Myocyte (in vitro differentiated cells): ENCODE measurements at places on chromosomes 4 and X. TPM values are rescaled to one million over a fixed set of nuclear protein-coding genes. Genes with fewer than 3 reads are reported as not detected.
A peak's percentile ranks its signal among the peaks of the same experiment; 100 is the strongest.

Gene COL25A1
- 25.0 and 85.7 TPM in 2 replicates for total RNA-seq

Gene CENPC
- 11.1 and 12.2 TPM in 2 replicates for total RNA-seq

Gene CEP135
- 3.7 and 4.8 TPM in 2 replicates for total RNA-seq

Gene GPC3
- not detected in 2 replicates for total RNA-seq

Gene TMEM150C
- 0.05 and 1.5 TPM in 2 replicates for total RNA-seq

Gene MGARP
- total RNA-seq, result 0.31 and 0.45 TPM in 2 replicates

Gene NHSL2
- total RNA-seq, result 0.19 and 0.21 TPM in 2 replicates

Gene P2RY8
- total RNA-seq, result not detected in 2 replicates

Gene ARX
- 0.10 and 3.4 TPM in 2 replicates for total RNA-seq

Gene ANKRD50
- total RNA-seq, result 20.0 and 20.8 TPM in 2 replicates

Gene LUZP4
- not detected in 2 replicates for total RNA-seq

DNA sequence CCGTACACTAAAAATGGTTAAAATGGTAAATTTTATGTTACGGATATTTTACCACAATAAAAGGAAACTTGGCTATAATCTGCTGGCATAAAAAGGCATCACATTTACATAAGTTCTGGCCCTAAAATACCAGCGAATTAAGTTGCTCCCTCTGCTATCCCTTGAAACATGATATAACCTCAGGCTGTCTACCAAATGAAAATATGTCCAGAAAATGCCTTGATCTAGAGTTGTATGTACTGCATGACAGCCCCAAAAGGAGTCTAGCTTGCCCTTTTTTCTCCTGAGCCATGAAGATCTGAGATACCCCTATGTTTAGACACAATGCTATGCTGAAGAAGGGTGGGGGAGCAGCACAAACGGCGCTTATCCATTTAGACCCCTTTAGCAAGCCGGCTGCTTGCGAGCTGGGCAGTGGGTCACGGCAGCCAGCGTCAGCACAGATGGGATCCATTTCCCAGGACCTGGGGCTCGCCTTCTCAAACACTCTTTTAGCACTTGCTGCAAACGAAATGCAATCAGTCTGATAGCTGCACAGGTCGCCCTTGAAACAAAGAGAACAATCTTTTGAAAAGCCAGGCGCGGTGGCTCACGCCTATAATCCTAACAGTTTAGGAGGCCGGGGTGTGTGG lies 77.0 kb downstream of the AFAP1 start:
- no peak for DNase-seq

DNA sequence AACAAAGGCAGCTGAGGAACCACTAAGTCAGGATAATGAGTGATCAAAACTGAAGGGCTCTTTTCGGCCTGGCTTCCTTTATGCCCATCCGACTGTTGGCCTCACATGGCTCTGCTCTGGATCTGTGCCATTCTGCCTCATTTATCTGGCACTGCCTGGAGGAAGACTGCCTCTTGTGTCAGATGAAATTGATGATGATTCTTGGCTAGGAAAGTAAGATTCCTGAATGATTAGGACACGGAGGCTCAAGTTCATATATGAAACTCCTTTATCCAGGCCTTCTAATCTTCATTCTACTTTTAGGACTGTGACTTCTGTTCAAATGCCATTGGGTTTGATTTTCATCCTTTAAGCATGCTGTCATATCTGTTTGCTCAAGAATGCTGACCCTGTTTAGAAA lies 475.4 kb upstream of the RPS6KA3 start:
- peak; percentile 7 for DNase-seq

DNA sequence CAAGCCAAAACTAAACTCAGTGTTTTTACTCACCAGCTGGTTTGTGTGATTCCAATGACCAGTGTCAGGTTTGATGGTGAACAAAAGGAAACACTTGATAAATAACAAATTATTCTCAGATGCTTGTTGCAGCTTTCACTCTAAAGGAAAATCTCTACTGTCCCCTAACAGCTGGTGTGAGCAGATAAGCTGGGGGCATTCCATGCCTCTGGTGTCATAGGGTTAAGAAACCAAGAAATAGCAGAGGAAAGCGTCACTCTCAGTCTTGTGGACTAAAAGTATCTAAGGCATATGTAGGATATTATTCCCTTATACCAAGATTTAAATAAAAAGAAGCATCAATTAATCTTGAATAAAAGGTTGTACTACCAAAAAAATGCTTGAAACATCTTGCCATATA lies 24.3 kb downstream of the TRPC5 start:
- DNase-seq, result no peak

DNA sequence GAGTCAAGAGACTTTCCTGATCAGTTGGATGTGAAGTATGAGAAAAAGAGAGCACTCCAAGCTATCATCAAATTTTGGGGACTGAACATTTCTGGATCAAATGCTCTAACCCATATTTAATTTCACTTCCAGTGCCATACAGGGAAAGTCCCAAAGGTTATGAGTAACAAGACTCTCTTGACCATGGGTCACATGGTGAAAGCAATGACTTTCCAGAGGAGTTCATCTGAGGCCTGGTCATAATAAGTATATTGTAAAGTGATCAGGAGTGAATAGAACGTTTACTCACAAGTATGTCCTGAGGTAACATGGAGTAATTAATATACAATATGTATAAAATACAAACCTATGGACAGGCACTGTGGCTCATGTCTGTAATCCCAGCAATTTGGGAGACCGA lies 40.7 kb upstream of the ARMCX5 start:
- no peak for DNase-seq

- DNase-seq, result no peak
Observed at GRCh38 chr4:108049406-108049805, 59.7 kb downstream of the HADH start.

- DNase-seq, result peak; percentile 49
Observed at GRCh38 chrX:12986886-12987285, 12.0 kb downstream of the TMSB4X start.

GRCh38 chrX:148133105-148133725 lies 152.1 kb downstream of the FMR1NB start:
- peak; percentile 19 for DNase-seq

GRCh38 chr4:107993969-107994368 lies 4.3 kb downstream of the HADH start:
- DNase-seq, result no peak

GRCh38 chrX:34778916-34779315 lies 121.8 kb upstream of the TMEM47 start:
- peak; percentile 46 for DNase-seq

GRCh38 chr4:174005422-174005821 lies 278.0 kb downstream of the FBXO8 start:
- peak; percentile 87 for DNase-seq

GRCh38 chr4:33054656-33055196 lies 2334.6 kb downstream of the PCDH7 start:
- DNase-seq, result no peak

DNA sequence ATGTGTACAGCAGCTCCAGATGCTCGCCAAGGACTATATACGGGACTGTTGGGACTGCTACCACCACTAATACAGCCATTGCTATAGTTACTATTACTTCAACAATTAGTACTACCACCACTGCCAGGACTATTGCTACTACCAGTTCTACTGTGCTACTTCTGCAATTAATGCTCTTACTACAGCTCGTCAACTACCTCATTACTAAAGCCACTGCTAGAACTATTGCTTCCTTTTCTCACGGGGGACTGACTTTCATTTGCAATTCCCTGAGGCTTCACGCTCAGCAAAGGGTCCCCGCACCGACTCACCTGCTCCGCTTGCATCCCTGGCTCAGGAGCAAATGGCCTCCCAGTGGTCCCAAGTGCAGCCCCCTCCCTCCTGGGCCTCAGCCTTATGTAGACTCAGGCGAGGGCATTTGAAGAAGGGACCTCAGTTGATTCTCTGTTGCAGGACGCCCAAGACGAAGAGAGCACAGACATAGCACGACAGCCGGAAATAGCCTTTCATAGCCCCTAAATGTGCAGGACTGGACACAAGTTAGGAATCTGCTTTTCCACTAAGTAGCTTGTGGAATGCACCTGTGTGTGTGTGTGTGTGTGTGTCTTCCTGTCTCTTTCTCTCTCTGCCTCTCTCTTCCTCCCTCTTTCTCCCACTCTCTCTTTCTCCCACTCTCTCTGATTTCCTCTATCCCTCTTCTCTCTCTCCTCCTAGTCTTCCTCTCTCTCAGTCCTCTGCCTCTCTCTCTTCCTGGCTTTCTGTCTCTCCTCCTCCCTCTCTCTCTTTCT lies 294.8 kb downstream of the ASMT start:
- DNase-seq, result no peak

GRCh38 chr4:70931347-70931746 lies 29.2 kb downstream of the MOB1B start:
- no peak for DNase-seq

GRCh38 chr4:5965225-5965624 lies 53.0 kb downstream of the C4orf50 start:
- DNase-seq, result no peak

DNA sequence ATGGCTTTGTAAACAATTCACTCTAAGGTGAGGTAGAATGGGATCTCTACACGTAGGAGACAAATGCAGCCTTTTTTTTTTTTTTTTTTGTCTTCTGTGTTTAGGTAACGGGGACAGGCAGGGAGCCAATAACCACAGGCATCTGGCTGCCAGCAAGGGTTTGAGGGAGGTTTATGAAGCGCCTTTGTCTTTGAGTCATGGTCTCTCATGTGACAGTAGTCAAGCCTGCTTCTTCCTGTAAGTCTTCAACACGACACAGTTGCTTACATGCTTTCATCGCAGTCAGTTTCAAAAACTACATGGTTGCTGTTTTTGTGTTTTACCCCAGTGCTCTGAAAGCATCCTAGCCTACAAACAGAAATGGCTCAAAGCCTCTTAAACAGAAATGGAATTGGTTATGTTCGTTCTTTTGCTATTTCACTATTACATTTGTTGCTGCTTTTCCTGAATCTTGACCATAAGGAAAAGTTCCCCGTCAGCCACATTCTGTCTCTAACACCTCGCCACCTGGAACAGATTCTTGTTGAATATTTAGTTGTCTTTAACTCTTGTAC lies 127.8 kb upstream of the METTL14 start:
- DNase-seq, result peak; percentile 88

GRCh38 chr4:80266253-80266901 lies at the start of gene FGF5:
TSS of gene FGF5 (plus strand) at chr4:80266664. CDS start at chr4:80266825, 161 bp downstream.
- peak; percentile 98 for DNase-seq

- no peak for DNase-seq
Observed at GRCh38 chrX:129581904-129582303, 41.8 kb downstream of the OCRL start.

DNA sequence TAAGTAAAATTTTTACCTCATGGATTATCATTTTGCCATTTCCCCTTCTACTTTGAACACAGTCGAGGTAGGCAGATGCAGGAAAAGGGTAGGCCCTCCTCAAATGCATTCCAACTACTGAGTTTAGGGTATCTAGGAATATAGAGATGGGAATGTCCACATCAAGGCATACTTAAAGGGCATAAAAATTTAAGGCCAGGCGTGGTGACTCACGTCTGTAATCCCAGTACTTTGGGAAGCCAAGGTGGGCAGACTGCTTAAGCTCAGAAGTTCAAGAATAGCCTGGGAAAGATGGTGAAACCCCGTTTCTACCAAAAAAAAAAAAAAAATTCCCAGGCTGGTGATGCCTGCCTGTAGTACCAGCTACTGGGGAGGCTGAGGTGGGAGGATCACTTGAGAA lies 146.5 kb downstream of the PDGFC start:
- DNase-seq, result no peak

DNA sequence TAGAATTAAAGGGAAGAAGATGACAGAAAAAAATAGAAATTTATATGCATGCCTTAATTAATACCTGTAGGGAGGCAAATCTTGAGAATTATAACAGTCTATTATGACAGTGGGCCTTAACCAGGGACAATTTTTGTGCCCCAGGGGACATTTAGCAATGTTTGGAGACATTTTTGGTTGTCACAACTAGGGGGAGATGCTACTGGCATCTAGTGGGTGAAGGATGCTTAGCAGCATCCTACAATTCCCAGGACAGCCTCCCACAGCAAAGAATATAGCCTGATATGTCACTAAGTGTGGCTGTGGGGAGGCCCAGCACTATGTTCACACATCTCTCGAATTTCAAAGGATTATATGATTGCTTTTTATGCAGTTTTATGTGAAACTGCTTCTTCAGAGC lies 10.5 kb downstream of the GPR82 start:
- DNase-seq, result peak; percentile 40

DNA sequence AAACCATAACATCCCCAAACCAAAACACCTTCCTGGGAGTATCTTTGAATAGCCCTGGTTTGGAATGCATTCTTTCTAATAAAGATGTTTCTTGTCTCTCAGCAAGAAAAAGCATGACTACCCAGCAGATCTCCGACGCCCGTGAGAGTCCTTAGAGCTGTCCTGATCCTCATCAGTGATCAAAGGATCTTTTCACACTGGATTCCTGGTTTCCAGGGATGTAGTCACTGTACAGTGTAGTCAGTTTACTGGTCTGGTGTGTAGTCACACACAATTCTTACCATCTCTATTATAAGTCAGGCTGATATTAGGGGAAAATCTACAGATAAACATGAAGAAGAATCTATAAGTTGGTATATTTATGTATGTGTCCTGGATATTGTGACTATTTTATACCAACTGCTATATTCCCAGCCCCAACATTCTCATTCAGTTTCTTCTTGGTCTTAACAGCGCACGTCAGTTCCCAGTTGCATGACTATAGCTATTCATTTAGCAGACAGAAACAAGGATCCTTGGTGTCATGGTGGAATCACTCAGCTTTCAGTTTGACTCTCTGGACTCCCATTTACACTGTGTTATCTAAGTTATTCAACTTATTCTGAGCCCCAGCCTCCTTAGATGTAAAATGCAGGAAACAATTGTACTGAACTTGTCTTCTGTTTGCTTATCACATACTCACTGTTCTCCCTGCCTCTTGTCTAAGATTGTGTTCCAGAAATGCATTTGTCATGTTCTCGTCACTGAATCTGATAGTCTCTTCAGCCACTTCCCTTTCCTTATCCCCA lies 68.3 kb downstream of the SLIT2 start:
- no peak for DNase-seq

DNA sequence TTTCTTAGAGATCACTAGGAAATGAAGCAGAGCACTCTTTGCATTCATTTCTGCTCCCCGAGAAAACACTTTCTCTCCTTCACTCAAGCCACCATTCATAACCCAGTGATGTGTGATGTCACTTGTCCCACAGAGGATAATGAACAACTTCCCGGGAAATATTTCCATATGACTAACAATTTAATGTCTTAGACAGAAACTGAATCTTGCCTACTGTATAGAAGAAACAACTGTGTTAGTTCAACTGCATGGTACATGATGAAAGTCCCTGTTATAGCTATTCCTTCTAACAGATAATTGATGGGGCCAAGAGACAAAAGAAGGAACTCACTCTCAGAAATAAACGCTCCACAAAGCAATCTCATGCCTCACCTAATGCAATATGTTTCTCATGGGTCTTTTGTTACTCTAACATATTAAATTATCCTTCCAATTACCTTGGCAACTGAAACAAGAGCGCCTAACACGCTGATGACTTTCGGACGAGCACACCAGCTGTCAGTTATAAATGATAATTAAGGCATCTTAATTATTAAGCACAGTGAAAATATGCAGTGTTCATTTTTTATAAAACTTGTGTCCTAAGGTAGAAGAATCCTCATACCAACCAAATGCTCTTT lies 113.7 kb upstream of the TLR3 start:
- no peak for DNase-seq
